ENCODE measurements at places on chromosomes 5 and 9. TPM values are rescaled to one million over a fixed set of nuclear protein-coding genes. Genes with fewer than 3 reads are reported as not detected.

- no peak for DNase-seq
Observed at GRCh38 chr5:119290161-119290569, 65.7 kb upstream of the TNFAIP8 start.

DNA sequence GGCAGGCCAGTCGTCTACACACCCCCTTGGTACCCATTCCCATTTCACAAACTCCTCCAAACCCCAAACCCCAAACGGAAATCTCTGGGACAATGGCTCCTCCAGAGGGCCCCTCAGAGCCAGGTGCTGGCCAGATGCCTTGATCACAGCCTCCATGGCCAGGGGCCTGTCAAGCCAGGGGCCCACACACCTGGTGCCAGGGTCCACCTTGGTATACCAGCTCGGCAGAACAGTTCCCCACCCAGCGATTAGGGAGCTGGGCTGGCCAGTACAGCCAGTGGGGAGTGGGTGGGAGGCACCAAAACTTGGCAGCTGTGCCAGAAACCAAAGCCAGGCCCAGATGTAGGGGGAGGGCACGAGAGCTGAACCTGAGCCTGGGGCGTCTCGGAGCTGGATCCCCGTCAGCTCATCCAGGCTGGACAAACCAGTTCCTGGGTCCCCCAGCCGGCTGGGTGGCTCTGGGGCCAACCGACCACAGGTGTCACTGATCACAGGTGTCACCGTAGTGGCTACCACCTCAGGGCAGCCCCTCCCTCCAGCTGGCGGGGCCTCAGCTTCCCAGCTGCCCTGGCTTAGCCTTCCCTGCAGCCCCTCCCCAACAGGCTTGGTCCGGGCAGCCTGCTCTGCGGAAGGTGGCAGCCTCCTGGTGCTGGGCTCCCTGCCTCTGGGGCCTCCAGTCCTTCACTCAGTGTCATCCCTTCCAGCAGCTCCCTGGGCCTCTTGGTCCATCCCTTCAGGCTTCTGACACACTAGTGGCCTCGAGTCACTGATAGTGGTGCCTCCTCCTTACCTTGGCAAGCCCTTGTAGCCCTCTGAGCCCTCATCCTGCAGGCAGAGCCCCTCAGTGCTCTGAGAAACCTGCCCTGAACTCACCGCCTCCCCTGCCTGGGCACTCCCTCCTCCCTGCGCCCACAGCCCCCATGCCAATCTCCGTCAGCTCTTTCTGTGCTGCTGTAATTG lies 6.6 kb upstream of the RMND5B start:
- no peak for DNase-seq

GRCh38 chr9:37746448-37747270 lies 6.9 kb upstream of the TRMT10B start:
- no peak for DNase-seq

DNA sequence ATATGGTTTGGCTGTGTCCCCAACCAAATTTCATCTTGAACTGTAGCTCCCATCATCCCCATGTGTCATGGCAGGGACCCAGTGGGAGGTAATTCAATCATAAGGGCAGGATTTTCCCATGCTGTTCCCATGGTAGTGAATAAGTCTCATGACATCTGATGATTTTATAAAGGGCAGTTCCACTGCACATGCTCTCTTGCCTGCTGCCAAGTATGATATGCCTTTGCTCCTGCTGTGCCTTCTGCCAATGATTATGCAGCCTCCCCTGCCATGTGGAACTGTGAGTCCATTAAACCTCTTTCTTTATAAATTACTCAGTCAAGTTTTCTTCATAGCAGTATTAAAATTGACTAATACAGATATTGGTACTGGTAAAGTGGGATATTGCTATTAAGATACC lies 42.4 kb downstream of the MARCHF11 start:
- DNase-seq, result no peak

- no peak for DNase-seq
Observed at GRCh38 chr9:23441275-23441674, 384.8 kb downstream of the ELAVL2 start.

Gene PRRT1B
- total RNA-seq, result not detected

Gene IRF1
- 33.0 TPM for total RNA-seq

DNA sequence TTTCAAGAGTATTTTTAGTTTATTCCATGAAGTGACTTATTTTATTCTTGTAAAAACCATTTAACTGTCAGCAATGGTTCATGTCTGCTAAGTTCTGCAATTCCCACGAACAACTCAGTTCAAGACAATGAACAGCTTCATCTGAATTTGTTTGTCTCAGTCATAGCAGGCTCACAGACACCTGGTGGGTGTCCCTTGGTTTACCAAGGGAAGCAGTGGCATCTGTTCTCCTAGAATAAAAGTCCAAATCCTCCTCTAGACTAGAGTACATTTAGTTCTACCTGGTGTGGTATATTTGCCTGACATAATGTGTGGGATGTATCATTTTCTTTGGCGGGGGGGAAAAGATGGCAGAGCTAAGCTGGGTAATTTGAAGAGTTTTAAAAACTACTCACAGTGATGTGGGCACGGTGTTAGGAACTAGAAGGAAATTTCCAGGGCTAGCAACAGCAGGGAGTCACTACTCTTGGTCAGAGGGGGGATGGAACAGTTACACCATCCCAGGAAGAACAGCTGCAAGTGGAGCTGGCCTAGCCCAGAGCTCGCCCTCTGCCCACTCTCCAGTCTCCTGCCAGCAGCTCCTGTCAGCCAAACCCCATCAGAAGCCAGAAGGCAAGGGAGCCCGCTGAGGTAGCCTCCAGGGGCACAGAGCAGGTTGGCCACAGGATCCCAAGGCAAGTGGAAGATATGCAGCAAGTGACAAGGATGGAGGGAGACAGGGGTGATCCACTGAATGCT lies 100.3 kb downstream of the PJA2 start:
- no peak for DNase-seq

- no peak for DNase-seq
Observed at GRCh38 chr9:129027224-129027684, 877 bp downstream of the SH3GLB2 start.

GRCh38 chr5:172005708-172006320 lies 624 bp downstream of the FBXW11 start:
- no peak for DNase-seq

DNA sequence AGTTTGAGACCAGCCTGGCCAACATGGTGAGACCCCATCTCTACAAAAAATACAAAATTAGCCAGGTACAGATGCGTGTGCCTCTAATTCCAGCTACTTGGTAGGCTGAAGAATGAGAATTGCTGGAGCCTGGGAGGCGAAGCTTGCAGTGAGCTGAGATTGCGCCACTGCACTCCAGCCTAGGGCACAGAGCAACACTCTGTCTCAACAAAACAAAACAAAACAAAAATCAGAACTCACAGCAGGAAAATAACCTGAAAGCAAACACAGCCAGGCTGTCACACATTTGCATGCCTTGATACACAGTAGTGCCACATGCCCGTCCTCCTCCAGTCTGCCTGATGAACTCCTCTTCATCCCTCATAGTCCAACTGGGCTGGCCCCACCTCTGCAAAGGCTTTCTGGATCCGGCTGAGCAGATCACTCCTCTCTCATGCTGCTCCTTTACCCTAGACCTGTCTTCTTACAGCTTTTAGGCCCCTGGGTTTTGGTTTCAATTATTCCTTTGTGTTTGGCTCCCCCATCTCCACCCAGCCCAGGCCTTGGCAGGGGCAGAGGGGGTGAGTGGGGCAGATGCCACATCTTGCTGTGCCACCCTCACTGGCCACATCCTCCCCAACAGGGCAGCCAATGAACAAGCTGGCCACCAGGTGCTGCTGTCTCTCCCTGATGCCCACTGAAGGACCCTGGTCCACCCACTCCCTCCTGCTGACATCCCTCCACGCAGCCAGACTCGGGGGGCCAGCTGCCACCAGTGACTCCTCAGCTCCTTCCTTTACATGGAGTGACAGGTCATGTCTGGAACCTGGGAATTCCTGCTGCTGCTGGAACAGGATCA lies 62.0 kb upstream of the GGTA1 start:
- DNase-seq, result no peak

DNA sequence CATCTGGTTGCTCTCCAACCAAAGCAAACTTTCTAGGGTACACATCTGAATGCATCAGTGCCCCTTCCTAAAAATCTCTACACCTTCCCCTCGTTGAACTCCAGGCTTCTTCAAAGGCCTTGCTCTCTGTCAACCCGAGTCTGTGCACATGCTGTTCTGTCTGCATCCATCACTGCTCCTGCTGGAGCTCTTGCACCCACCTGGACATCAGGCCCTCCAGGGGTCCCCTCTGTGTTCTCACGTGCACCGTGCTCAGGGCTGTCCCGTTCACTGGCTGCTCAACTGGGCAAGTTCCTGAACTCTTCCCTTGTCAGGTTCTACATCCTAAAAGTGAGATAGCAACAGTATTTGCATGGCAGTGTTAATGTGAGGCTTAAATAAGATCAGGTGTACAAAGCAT lies 62.7 kb upstream of the ANGPTL2 start:
- DNase-seq, result no peak
